Prostate gland (tissue), 2 donors: ENCODE measurements at places on chromosomes 5 and 9. TPM values are rescaled to one million over a fixed set of nuclear protein-coding genes. Genes with fewer than 3 reads are reported as not detected.

DNA sequence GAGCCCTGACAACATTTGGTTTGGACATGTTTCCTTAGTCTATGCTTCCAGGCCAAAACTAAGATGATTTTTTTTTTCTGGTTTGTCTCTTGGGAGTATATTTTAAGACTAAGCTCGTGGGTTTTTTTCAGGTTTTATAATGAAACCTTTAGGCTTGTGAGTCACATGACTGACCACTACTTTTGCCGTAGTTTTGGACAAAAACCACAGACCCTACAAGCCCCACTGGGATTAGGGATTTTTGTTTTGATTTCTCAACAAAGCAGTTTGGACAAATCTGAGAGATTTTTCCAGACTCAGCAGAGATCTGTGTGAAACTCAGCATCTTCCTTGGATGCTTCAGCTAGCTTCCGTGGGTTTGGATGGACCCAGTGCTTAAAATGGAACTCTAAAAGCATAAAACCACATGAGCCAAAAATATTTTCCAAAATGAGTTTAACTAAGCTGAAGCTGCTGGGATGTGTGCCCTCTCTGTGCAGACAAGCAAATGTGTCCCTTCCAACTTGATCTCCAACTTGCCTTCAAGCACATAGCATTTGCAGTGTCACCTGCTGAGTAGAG lies 70.3 kb upstream of the SMIM15 start:
- DNase-seq: no peak

DNA sequence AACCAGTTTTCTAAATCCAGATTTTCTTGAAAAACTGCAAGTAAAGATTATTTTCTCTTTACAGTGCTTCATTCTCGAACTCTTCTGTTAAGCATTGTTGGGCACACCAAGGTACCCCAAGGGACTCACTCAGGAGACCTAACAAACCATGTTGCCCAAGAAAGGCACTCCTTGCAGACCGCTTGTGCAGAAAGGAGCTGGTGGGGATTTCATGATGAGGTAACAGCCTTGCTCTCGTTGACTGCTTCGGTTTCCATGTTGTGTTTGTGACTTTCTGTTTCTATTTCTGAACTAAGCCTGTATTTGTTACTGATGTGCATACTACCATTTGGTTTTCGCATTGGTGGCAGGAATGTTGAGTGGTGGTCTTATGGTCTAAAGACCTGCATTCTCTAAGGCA lies 266.6 kb upstream of the DAP start:
- no peak for DNase-seq

DNA sequence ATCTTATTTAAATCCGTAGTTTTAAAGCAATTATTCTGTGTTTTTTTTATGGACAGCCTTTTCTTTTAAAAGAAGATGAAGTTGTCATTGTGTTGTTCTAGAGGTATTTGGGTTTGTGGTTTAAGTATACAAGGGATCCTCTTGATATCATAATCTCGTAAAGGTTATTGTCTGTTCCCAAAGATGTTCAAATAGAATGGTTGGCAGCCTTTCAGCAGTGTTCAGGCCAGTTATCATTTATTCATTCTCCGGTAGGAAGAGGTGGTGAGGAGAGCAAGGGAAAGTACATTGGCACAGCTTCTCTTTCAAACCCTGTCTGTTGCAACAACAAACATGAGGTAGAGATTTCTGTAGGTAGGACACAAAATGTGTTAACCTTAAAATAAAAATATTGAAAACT lies 147.0 kb downstream of the FOCAD start:
- DNase-seq: peak; percentile 55

DNA sequence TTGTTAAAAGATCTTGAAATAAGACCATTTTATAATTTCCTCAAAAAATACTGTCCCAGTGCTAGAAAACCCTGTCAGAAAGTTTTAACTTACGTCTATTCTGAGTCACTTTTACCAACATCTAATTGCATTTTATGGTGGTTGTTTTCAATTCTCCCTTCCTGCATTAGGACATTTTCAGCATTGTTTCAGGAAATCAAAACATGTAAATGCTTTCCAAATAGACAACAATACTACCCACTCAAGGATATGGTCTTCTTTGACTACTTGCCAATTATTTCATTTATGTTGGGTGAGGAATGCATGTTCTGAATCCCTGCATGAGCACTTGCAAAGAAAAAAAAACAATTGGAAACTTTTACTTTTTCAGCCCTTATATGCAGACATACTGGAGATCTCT lies 284.6 kb upstream of the PDE4D start:
- no peak for DNase-seq

DNA sequence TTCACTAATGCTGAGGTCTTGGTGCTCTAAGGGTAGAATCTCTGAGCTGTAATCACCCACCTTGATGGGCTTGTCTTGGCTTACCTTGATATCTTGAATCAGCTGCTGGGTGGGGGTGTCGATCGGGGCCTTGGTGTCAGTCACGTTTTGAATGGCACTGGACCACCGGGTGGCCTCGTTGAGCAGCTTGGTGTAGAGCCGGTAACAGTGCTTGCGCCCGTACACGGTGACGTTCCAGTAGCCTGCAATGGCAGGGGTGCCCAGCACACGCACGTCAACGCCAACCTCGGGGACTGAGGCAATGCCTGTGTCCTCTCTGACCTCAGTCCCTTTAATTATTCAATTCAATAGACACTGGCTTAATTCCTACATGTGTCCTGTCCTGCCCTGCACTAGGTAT lies 63.1 kb upstream of the RETREG1 start:
- DNase-seq: no peak

DNA sequence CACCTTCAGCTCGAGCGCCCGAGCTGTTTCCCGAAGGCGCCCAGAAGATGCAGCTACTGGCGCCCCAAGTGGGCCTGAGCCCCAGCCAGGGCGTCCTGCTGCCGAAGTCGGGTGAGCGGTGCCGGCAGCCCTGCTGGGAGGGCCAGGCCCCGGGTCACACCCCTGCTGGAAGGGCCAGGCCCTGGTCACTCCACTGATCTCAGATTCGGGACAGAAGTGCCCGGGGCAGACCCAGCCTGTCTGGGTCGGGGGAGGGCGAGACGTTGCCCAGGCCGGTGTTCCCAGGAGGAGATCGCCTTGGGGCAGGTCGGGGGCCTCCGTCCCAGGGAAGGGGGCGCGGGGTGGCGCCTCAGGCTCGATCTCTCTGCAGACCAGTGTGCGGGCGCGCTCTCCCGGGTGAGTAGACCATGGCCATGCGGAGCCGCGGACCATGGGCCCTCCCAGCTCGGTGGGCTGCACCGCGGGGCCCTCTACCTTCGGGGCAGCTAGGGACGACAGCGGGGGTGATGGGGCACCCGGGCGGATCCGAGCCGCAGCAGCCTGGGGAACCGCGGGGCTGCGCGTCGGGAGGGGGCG lies 2.3 kb downstream of the LCNL1 start:
- no peak for DNase-seq

Gene SHROOM1
- 364 TPM for total RNA-seq

Gene ENHO
- 28.2 TPM for total RNA-seq

Gene RHOBTB3
- 134 TPM for total RNA-seq
